ENCODE measurements at places on chromosomes 4 and X.
A peak's percentile ranks its signal among the peaks of the same experiment; 100 is the strongest.

- no peak for DNase-seq
These were observed 281.4 kb downstream of the GPM6A start for GRCh38 chr4:175530655-175531054.

- DNase-seq = no peak
These were observed 791.5 kb upstream of the LCORL start for GRCh38 chr4:18813055-18813454.

DNA sequence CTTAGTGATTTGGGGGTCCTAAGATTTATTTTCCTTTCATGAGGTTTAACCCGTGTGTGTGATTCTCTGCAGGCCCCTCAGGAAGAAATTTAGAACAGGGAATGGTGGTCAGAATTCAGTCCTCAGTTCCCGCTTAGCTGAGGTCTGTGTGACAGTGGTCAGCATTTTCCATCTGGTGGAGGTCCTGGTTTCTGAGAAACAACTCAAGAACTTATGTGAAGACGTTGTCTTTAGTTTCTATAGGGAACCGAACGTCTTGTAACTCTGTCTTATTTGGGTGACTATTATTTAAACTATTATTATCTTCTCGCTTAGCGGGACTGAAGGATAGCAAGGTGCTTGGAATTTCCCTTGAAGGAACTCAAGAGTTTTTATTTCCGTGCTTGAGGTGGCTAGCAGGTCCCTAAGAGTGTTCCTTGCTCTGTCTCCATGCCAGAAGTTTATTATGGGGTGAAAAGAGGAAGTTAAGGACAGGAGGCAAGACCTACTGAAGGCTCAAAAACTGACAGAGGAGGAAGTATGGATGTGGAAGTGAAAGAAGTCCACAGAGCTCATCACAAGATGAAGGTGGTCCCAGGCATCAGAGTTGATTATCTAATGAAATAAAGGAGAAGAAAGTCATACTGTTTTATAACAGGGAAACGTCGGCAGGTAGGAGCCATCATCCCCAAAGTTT is 9.4 kb downstream of the MGST2 start:
- peak; percentile 16 for DNase-seq

- DNase-seq = no peak
These were observed 106.6 kb upstream of the ATP6AP2 start for GRCh38 chrX:40474205-40474626.

All from CD4-positive, alpha-beta T cell treated with Interleukin-1 beta for 1 hour (primary cell).